ENCODE measurements at places on chromosomes 5 and 9.

- DNase-seq, result no peak
Observed at GRCh38 chr5:83149671-83150070, 72.3 kb downstream of the XRCC4 start.

- no peak for DNase-seq
Observed at GRCh38 chr9:129322641-129323375, 144.7 kb upstream of the IER5L start.

- no peak for DNase-seq
Observed at GRCh38 chr5:150085950-150086715, at the start of gene CSF1R. CSF1R (minus strand) TSS chr5:150086554; CDS start chr5:150086427, 127 bp downstream.

GRCh38 chr5:151056379-151057325 lies 24.2 kb downstream of the TNIP1 start:
- no peak for DNase-seq

- no peak for DNase-seq
Observed at GRCh38 chr5:132069561-132069960, 4.0 kb upstream of the CSF2 start.
